ENCODE measurements at places on chromosomes 3 and 15.
A peak's percentile ranks its signal among the peaks of the same experiment; 100 is the strongest.

DNA sequence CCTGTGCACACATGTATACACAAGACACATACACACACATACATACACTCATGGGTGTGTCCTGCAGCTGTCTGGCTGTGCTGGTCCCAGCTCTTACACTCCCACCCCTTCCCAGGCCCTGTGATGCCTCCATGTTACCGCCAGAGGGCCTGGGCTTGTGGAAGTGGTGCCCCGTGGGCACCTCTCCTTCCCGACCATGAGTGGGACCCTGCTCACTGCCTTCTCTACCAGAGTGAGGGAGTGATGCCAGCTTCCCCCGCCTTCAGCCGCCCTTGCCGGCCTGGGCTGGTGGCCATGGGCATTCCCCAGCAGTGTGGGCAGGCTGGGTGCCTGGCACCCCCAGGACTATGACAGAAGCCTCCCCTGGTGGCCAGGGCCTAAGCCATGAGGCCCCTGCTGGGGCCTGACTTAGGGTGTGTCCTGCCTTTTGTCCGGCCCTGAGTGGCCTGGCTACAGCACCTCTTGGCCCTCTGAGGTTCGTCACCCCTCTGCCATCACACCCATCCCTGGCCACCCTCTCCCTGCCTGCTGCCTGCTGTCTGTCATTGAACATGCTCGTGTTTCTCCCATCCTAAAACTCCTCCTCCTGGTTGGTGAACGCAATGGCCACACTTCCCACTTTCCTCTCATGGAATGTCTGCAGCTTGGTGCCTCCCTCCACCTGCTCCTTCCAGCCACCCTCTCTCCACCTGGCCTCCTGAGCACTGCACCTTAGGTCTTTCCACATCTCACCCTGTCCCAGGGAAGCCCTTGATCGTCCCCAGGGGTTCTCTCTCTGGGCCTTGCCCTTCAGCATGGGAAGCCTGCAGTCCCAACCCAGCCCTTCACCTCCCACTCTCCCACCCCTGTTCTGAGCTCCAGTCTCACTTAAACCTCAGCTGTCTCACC lies 14.6 kb downstream of the HDAC11 start:
- no peak for DNase-seq

- no peak for DNase-seq
Observed at GRCh38 chr15:68214838-68215254, 9.7 kb upstream of the CALML4 start.

GRCh38 chr3:18445401-18446148 lies 20.4 kb upstream of the SATB1 start:
- no peak for DNase-seq

GRCh38 chr3:159926573-159926972 lies 62.1 kb upstream of the IL12A start:
- no peak for DNase-seq

- DNase-seq: no peak
Observed at GRCh38 chr3:155805204-155805801, 775 bp downstream of the C3orf33 start.

- no peak for DNase-seq
Observed at GRCh38 chr3:54045061-54045815, 77.1 kb upstream of the CACNA2D3 start.

GRCh38 chr3:161156936-161157335 lies 51.8 kb upstream of the B3GALNT1 start:
- DNase-seq: no peak

DNA sequence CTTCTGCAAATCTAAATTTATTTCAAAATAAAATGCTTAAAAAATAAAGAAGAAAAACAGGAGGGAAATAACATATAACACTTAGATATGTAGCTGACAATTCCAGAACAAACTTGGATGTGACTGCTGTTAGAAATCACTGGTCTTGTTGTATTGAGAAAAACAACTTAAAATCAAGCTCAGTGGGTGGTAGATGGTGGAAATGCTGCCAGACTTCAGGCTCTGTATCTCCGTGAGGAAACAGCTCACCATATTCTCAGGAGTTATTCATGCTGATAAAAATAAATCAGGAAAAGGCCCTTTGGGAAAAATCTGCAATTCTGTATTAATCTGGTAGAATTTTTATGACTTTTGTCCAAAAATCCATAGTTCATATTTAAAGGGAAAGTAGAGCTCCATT lies 477.6 kb downstream of the RAP2B start:
- no peak for DNase-seq

DNA sequence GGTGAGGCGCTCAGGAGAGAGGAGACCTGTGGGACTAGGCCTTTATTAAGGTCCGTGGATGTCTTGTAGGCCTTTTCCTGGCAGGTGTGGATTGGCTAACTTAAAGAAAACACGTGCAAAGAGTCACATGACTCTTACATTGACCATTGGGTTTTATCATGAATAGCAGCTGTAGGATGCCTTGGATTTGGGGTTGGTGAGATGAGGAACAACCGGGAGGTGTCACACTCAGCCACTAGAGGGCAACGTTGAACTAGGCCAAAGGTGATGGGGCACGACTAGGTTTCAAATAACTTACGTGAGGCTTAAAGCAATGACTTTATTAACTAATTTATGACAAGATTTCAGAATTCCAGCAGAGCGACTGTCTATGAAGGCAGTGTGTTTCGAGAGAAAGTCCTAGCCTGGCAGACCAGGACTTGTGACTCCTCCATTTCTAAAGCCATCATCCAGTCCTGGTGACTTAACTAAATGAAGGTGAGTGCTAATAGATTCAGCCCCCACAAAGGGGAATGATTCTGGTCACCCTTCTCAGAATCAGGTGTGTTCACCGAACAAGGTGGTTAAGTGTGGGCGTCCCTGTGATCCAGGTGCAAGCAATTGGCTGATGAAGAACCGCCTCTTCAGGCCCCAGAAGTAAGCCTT lies 345.6 kb downstream of the MCTP2 start:
- peak; percentile 74 for DNase-seq
